ENCODE measurements at places on chromosomes 11 and 22.
A peak's percentile ranks its signal among the peaks of the same experiment; 100 is the strongest.

DNA sequence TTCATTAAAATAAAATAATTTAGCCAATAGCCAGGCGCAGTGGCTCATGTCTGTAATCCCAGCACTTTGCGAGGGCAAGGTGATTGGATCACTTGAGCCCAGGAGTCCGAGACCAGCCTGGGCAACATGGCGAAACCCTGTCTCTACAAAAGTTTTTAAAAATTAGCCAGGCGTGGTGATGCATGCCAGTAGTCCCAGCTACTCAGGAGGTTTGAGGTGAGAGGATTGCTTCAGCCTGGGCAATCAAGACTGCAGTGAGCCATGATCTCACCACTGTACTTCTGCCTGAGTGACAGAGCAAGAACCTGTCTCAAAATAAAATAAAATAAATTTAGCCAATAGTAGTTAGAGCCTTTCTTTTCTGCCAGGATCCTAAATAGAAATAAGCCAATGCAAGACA, 12.2 kb downstream of the HPS5 start:
- no peak for DNase-seq

- DNase-seq: no peak
These were observed 77.5 kb downstream of the AMOTL1 start for GRCh38 chr11:94845622-94846021.

DNA sequence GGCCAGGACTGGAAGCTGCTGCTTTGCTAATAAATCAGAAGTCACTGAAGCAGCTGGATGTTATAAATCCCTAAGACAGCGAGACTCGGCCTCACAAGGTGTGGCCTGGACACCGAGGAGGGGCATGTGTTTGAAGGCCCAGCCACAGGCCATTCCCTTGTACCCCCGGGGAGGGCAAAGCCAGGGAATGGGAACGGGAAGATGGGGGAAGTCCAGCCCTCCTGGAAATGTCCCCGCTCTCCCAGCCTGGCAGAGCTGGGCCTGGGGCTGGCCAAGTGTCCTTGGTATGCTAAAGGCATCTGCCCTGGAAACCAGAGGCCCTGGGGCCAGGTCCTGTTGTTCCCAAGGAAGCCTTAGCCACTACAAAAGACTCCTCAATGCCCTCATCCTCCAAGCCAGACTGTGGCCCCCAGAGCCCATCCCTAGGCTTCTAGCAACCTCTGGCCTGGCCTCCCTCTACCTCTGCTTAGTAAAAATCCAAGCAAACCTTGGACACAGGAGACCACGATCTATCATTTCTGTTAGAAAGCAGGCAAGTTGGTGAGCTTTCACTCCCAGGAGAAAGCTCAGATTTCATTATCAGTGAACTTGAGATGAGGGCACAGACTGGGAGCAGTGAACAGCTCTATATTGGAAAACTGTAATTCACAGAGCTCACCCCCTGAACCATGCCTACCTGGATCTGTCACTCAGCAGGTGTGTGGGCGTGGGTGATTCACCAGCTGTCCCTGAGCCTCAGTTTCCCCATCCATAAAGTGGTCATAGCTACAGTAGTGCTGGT, 11.0 kb downstream of the CHST1 start:
- DNase-seq: no peak

DNA sequence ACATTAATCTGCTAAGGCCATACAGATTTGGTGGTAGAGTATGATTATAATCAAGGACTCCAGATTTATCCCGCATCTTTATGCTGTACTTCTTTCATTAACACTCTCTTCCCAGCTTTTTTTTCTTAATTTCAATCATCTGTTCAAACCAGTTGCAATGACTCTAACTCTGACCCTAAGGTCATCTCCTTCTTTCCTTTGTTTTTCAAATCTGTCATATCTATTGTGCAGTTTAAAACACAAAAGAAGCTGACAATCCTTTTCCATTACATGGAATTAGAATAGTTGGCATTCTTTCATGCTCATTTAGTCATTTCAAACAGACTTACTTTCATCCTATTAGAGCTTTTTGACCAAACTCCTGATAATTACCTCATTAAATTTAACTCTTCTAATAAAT, 53.6 kb upstream of the GRM5 start:
- DNase-seq: no peak

DNA sequence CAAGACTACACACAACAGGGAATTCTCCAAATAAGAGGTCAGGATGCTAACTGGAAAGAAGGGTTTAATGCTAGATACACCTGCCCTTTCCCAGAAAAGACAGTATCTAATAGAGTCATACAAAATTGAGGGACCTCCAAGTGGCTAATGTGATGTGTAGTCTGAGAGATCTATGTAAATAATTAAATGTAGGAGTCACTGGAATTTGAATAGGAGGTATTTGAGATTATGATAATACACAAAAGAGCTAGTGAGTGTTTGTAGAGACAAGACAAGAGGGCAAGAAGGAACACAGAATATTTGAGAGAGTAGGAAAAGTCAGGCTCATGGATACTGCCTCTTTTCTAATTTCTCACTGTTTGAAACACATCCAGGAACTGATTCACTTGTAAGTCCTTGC, 15.5 kb upstream of the INSC start:
- DNase-seq: no peak

DNA sequence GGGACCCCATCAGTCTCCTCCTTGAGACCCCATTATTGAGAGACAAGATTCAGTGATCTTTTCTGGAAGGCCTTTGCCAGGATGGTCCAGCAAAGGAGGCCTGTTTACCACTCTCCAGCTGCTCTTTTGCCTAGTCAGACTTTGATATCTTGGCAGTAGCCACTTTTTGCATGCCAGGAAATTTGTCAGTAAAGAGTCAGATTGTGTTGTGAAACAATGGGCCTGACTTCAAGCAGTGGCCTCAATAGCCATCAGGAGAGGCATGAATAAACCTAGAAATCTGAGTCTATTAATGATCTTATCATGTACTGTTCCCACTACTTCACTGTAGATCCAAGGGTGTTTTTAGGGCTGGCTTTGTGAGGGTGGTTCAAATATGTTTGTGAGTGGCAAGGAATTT, 479.4 kb downstream of the JRKL start:
- DNase-seq: no peak

DNA sequence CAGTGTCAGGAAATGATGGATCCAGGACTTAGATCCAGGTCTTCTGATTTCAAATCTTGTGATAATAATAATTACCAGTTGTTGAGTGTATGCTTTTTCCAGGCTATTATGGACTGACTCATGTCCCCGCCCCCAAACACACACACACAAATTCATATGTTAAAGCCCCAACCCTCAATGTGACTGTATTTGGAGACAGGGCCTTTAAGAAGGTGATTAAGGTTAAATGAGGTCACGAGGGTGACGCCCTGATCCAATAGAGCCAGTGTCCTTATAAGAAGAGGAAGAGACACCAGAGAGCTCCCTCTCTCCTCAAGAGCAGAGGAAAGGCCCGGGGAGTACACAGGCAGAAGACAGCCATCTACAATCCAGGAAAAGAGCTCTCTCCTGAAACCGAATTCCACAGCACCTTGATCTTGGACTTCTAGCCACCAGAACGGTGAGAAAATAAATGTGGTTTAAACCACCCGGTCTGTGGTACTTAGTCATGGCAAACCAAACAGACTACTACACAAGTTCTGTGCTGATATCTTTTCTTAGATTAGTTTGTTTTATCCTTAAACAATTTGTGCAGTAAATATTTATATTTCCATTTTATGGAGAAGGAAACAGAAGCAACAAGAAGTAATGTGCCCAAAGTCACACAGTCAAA, 8.2 kb downstream of the TMPRSS5 start:
- DNase-seq: no peak

DNA sequence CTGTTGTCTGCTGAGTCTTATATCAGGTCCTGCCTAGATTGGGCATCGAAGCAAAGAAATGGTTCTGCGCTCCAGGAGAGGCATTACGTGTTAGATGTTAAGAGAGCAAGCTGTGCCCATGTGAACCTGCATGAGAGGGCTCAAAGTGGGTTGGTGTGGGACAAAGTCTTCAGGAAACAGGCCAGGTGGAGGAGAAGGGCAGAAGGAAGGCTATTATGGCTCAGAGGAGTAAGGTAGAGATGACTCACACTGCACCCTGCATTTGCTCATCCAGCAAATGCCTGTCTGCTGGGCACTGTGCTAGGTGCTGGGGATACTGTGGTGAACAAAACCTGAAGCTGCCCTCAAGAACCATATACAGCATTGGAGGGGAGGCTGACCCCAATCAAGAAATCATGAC, 5.8 kb downstream of the USP35 start:
- DNase-seq: no peak

GRCh38 chr22:17829695-17830042, 55.4 kb upstream of the BID start:
- no peak for DNase-seq

DNA sequence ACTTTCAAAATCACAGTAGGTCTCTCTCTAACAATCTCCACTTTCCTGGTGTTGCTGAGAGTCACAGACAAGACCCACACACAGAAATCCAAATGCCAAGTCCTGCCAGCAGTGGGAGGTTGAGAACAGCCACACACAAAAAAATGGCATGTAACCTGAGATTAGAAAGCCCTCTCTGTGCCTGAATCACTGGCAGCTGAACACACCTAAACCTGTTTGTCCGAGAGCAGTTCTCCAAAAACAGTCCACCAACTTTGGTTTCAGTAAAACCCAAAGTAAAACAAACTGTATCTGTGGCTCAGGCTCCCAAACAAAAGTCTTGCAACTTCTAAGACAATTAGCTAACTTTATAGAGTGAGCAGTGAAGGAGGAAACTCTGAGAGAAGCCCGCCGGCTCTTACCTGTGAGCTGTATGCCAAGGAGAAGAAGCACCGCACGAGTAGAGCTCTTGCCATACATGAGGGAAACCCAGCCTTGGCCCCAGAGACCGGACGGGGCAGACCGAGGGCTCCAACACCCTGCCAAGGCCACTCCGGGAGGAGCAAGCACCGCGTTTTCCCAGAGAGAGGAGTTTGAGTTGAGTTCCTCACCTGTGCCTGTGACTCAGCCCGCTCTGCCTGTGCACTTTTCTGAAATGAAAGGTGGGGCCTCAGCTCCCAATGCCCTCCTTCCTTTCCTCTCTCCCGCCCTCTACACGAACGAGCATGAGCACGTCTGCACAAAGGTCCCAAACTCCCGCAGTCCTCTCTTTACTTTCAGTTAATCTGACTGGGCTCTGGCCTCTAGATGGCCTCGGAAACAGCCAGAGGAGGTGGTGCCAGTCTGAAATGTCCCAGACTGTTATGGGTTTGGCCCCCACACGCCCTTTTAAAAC, at the start of gene MPZL2:
Gene MPZL2, minus strand, starts transcription at position 603 of the 874 bp plus-strand sequence. Its CDS starts 144 bp downstream, at position 459.
- peak; percentile 26 for DNase-seq

- no peak for DNase-seq
These were observed 20.1 kb downstream of the KCNJ5 start for GRCh38 chr11:128911239-128911638.

- no peak for DNase-seq
These were observed 73.4 kb upstream of the TTC12 start for GRCh38 chr11:113240790-113241635.

DNA sequence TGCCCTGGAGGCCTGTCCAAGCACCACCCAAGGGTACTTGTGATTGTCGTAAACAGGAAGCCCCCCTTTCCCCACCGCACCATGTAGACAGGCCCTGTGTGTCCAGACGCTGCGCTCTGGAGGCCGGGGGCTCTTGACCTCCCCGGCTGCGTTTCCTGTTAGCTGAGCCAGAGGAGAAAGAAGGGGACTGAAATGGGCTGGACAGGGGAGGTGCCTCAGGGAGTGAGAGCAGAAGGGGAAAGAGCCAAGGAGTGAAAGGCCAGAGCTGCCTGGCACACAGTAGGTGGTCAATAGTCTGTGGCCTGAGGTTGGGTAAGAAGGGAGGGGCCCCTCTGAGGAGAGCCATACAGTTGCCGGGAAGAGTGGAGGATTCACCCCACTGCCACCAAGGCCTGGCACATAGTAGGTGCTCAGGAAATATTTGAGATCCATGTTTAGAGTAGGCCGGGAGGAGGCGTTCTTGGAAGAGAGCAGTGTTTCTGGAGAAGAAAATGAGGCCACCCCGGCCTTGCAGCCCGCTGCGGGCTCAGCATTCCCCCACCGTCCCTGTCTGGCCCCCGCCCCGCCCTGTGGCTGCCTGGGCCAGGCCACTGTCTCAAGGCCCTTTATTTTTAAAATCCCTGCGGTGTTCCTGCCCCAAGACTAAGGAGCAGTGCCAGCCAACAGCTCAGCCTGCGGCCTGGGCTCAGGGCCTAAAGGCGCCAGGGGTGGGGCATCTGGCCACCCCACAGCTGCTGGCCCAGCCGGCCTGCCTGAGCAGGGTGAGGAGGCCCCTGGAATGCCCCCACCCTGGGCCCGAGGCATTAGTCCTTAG, 13.6 kb upstream of the CDC42EP1 start:
- no peak for DNase-seq

GRCh38 chr22:47460861-47461260, 698.4 kb downstream of the TBC1D22A start:
- DNase-seq: no peak

- DNase-seq: no peak
These were observed 950 bp downstream of the FERMT3 start for GRCh38 chr11:64207256-64208085.

GRCh38 chr11:62725646-62726045, 1.6 kb downstream of the HNRNPUL2 start:
- no peak for DNase-seq

DNA sequence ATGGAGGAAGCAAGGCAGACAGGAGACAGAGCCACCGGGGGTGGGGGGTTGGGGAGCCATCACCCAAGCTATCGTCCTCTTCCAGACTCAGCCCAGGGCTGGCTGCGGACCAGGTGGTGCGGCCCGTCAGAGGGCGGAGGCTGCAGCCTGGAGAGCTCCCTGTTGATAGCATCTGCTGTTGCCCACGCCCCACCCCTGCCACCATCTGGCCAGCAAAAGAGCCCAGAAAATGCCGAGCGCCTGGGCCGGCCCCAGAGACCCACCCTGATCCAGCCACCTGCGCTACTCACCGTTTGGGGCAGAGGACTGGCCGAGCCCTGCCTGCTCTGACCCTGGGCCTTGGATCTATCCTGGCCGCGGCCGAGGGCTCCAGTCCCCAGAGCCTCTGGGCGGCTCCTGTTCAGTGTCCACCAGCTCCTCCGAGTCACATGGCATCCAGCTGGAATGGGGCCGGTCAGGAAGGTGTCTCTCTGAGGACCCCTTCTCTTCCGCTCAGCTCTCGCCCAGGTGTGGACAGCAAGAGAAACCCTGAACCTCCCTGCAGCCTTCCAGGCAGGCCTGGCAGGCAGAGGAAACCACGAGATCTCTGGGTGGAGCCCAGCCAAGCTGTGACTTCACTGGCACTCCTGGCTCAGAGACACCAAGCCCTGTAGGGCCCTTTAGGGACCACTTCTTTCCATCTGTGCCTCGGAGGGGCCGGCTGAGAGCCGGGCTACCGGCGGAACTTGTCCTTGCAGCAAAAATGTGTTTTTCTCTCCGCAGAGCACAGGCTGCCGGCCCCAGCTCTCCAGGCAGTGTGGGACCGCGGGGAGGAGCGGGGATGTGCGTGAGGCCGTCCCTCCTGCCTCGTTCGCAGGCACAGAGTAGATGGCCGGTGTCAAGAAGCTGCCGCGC, at the start of gene MRGPRE:
Gene MRGPRE, minus strand, starts transcription at position 567 of the 894 bp plus-strand sequence. CDS start 3,618 bp downstream, outside the sequence.
- DNase-seq: no peak

GRCh38 chr11:43687120-43687791, 6.7 kb downstream of the HSD17B12 start:
- no peak for DNase-seq

GRCh38 chr11:69912911-69913451, 93.8 kb upstream of the FGF3 start:
- no peak for DNase-seq

Measured in progenitor cell of endocrine pancreas (in vitro differentiated cells).